ENCODE measurements at places on chromosomes 5 and 9.

- no peak for DNase-seq
Observed at GRCh38 chr9:31137176-31138160, 1247.0 kb upstream of the ACO1 start.

- DNase-seq = no peak
Observed at GRCh38 chr5:147349241-147349640, 114.4 kb downstream of the STK32A start.

GRCh38 chr5:118520771-118521415, 467.5 kb downstream of the DTWD2 start:
- DNase-seq = no peak

DNA sequence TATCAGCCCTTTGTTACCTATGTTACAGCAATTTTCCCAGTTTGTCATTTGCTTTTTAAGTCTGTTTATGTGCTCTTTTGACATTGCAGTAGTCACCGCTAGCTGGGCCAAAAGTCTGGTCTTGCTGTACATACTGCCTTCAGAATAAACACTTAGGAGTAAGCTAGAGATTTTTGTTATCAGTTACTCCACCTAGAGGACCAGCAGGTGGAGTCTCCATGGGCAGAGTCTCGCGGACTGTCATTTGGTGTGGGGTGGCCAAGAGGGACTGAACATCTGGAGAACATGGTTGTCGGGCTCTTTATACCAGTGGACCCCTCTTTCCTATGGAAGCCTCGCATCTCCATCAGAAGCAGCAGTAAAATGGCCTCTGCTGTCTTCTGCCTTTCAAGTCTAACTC, 10.8 kb upstream of the MGAT1 start:
- no peak for DNase-seq

GRCh38 chr9:86764221-86764624, 183.1 kb downstream of the GAS1 start:
- DNase-seq = no peak

DNA sequence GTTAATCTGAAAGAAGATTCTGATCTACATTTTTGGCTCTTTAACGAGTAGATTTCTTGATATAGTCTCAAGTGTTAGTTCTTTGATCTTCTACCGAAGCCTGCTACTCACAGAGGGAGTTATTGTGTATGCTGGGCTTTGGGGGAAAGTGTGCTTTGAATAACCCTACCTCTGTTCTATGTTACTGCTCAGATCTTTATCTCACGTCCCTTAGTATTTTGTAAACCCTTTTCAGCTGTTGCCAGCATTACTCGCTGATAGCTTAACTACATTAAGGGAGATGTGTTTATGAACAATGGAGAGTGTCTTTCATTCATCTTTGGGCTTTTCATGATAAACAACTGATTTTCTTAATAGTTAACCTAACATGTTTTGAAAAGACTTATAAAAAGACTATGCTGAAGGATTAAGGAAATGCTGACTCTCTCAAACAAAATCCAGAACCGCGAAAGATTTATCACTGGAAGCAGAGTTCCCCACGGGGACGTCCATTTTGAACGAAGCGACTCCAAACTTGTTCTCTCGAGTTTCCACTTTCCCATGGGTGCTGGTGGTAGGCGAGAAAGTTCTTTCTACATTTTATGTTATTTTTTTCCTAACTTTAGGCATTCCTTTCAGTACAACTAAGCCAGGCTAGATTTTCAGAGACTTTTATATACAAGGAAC, 27.9 kb upstream of the ALDH1A1 start:
- DNase-seq = no peak

GRCh38 chr9:134315716-134316448, 10.4 kb upstream of the RXRA start:
- DNase-seq = no peak

- DNase-seq = no peak
Observed at GRCh38 chr9:87181670-87182069, 234.4 kb upstream of the GAS1 start.

DNA sequence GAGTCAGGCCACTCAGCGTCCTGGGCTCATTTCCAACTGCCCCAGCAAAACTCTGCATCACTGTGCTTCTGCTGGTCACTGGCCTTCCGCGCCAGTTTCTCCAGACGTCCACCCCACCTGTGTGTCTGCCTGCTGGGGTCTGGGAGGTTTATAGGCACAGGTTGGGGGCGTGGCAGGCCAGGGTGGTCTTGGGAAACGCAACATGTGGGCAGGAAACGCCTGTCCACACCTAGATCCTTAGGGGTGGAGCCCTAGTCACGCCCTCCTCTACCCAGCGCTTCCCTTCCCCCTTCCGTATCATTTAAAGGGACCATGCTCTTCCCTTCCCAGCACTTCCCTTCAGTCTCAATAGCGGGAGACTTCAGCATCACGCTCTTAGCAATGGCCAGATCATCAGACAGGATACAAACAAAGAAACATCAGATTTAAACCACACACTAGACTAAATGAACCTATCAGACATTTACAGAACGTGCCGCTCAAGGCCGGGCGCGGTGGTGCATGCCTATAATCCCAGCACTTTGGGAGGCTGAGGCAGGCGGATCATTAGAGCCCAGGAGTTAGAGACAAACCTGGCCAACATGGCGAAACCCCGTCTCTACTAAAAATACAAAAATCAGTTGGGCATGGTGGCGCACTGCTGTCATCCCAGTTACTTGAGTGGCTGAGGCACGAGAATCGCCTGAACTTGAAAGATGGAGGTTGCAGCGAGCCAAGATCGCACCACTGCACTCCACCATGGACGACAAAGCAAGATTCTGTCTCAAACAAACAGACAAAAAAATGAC, 11.8 kb upstream of the BTNL9 start:
- DNase-seq = no peak

DNA sequence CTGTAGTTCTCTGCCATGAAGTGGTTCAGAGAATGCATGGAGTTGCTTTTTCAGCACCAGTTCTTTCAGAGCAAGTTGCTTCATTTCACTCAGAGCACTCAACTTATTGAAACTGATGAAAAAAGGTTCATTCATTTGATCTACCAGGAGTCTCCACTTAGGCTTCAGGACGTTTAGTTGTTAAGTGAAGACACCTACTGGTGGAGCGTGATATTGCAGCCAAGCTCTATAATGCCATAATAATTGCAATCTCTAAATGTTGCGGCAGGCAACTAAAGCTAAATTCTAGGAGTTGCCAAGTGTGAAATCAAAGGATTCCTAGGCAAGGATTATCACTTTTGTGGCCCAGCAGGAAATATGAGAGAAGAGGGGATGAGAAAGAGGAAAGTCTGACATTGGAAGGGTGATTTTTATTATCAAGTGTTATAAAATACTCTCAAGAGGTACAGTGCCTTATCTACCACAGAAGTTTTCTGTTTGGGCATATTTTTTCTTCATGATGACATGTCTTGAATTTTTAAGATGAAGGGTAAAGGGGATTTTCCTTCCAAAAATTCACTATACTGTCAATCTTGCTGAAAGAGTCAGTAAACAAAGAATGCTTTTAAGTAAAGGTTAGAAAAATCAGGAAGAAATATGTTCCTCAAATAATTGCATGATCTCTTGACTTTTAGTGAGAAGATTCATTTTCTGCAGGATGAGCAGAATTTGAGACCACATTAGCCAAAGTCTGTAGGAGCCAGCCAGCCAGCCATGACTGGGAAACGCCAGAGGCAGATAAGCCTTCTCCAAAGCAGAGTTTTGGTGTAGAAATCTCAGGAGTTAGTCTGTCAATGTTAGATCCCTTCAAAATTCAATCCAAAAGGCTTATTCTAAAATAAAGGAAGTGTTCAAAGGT, 83.4 kb downstream of the SH3PXD2B start:
- no peak for DNase-seq

- DNase-seq = no peak
Observed at GRCh38 chr9:125839317-125839716, 92.1 kb downstream of the PBX3 start.

- DNase-seq = no peak
Observed at GRCh38 chr5:128197896-128198522, 114.4 kb downstream of the SLC12A2 start.

DNA sequence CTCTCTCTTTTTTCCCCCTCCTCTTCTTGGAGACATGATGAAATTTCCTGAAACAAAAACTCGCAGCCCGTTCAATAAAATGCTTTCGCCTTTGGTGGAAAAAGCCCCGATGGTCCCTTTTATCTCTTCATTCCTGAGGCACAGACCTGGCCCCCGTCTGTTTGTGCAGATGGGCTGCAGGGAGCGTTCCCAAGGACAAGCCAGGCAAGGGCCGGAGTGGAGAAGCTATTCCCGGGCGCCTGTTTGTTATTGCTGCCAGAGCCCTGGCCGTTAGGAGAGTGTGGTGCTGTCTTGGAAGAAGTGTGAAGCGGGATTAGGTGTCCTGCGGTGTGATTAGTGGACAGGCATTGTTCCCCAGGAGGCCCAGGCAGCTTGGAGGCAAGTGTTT, 71.9 kb downstream of the SMIM23 start:
- DNase-seq = no peak

DNA sequence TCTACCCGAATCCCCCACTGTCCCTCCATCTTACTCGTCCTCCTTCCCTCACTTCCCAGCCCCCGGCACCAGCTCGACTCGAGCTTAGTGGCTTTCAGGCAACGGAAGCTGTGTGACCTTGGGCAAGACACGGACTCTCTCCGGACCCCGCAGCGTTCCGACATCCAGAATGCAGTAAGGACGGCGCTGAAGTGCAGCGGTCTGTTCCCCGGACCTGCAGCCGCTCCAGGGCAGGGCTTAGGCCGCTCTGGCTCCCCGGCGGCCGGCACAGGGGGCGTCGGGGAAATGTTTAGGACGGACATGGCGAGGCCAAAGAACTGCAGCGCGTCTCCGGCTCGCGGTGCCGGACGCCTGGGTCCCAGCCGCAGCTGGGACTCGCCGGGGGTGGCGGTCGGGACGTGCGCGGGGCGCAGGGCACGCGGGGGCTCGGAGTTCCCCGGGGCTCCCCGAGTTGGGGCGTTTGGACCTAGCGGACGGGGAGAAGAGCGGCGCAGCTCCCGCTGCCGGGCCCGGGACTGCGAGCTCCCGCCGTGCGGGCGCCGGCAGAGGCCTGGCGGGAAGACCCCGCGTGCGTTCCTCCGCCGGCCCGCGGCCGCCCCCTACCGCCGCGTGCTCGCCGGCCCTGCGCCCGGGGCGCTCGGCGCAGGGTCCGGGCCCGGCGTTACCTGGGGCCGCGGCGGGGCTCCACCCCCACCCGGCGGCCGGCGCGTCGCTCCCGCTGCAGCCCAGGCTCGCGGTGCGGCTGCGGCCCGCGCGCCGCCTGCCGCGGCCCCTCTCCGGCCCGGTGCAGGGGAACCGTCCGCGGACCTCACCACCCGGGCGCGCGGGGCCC, 5.6 kb upstream of the RNF44 start:
- no peak for DNase-seq

Data from activated naive CD4-positive, alpha-beta T cell (primary cell).